A549 treated with Mapracorat at 1 μM for 4 hours (cell line): ENCODE measurements at places on chromosomes 16 and 17. TPM values are rescaled to one million over a fixed set of nuclear protein-coding genes. Genes with fewer than 3 reads are reported as not detected.

The SULT1A4 gene
- total RNA-seq = 29.2 to 35.9 TPM (median 30.8 TPM) in 5 replicates

The ERN2 gene
- total RNA-seq = not detected in 5 replicates

The ASB16 gene
- 0.07 to 0.32 TPM (median 0.12 TPM) in 3 of 5 replicates, not detected in the others for total RNA-seq

The ZMYND15 gene
- total RNA-seq = 0.24 to 0.69 TPM (median 0.32 TPM) in 5 replicates

The NACA2 gene
- not detected in 5 replicates for total RNA-seq

The KATNB1 gene
- 14.7 to 19.7 TPM (median 19.5 TPM) in 5 replicates for total RNA-seq

The ACAP1 gene
- total RNA-seq = 2.7 to 6.9 TPM (median 5.1 TPM) in 5 replicates

The STAT5A gene
- 5.5 to 7.8 TPM (median 6.2 TPM) in 5 replicates for total RNA-seq

The HOXB9 gene
- 6.9 to 8.0 TPM (median 7.6 TPM) in 5 replicates for total RNA-seq

The CA7 gene
- 0.08 TPM in 1 of 5 replicates, not detected in the others for total RNA-seq

The CES5A gene
- not detected in 5 replicates for total RNA-seq

The ATP5PD gene
- total RNA-seq = 461 to 610 TPM (median 475 TPM) in 5 replicates

The PLA2G10 gene
- 0.24 to 0.65 TPM (median 0.31 TPM) in 5 replicates for total RNA-seq

The RND2 gene
- total RNA-seq = 0.11 to 0.19 TPM (median 0.16 TPM) in 5 replicates

The ZKSCAN2 gene
- total RNA-seq = 2.1 to 2.5 TPM (median 2.2 TPM) in 5 replicates

The OTOP3 gene
- not detected in 5 replicates for total RNA-seq

The ITGA3 gene
- 379 to 446 TPM (median 427 TPM) in 5 replicates for total RNA-seq

The CCL17 gene
- not detected in 5 replicates for total RNA-seq

The CACNA1G gene
- total RNA-seq = 2.7 to 4.6 TPM (median 4.1 TPM) in 5 replicates

The NT5M gene
- total RNA-seq = 7.4 to 12.1 TPM (median 10.9 TPM) in 5 replicates
